ENCODE measurements at places on chromosomes 7 and 10.

- no peak for DNase-seq
These were observed 54.6 kb upstream of the MKI67 start for GRCh38 chr10:128180843-128181242.

- DNase-seq: peak; percentile 31
These were observed 102.9 kb downstream of the AOAH start for GRCh38 chr7:36621396-36621795.

GRCh38 chr7:151215396-151215795 lies 5.1 kb upstream of the H2BK1 start:
- no peak for DNase-seq

GRCh38 chr10:11178606-11179515 lies 161.2 kb downstream of the CELF2 start:
- peak; percentile 55 for DNase-seq

GRCh38 chr10:52170776-52171175 lies 143.3 kb upstream of the DKK1 start:
- DNase-seq: no peak
